ENCODE measurements at places on chromosomes 7 and 10. TPM values are rescaled to one million over a fixed set of nuclear protein-coding genes. Genes with fewer than 3 reads are reported as not detected.

Gene CCL24
- total RNA-seq, result not detected

DNA sequence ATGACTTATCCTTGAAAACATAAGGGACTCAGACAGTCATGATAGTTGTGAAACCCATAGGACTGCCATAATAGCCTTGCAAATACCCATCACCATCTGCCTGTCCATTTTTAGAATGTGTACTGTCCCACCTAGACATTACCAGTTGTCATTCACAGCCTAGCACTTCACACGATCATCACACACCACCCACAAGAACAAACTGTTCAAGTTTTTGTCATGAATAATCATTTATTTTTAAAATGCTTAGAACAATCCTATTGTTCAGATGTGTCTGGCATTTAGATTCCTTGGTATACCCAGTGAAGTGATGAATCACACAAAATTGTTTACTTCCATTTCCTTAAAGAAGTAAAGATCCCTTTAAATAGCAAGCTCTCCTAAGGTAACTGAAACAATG, 46.6 kb downstream of the CCDC3 start:
- DNase-seq, result no peak

- DNase-seq, result no peak
Measured at GRCh38 chr10:93085272-93085859, 11.7 kb downstream of the CYP26A1 start.

GRCh38 chr10:78258323-78259030, 224.8 kb downstream of the RPS24 start:
- DNase-seq, result peak; percentile 28

Gene STEAP1B
- 13.9 TPM for total RNA-seq

DNA sequence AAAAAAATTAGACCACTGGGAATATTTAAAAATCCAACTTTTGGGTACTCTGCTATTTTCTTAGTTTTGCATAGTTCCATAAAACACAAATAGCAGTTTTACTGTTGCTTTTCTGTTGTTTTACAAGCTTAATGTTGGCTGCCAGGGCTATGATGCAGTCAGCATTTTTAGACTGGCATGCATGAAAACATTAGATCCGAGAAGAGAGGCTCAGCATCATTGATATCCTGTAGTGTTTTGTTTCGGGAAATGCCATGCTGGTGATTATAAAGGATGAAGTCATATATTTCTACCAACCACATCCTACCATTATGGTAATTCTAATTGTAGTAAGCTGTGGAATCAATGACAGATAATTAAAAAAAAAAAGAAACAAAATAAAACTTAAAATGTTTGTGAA, 104.6 kb downstream of the MBL2 start:
- DNase-seq, result no peak

DNA sequence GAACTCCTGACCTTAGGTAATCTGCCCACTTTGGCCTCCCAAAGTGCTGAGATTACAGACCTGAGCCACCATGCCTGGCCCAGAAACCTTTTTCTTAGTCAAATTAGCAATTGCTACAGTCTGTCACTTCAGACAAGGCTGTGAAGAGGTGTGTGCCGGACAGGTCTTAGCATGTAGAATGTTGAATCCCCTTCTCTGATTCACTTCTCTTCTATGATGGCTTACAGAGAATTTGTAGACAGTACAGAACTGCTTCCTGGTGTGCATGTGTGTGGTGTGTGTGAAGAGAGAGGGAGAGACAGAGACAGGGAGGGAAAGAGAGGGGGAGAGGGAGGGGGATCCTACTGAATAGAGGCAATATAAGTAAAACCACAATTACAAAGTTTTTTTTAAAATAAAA, 150.4 kb downstream of the PARD3 start:
- DNase-seq, result no peak

- DNase-seq, result peak; percentile 67
Measured at GRCh38 chr10:131901181-131901829, 497 bp downstream of the PPP2R2D start.

DNA sequence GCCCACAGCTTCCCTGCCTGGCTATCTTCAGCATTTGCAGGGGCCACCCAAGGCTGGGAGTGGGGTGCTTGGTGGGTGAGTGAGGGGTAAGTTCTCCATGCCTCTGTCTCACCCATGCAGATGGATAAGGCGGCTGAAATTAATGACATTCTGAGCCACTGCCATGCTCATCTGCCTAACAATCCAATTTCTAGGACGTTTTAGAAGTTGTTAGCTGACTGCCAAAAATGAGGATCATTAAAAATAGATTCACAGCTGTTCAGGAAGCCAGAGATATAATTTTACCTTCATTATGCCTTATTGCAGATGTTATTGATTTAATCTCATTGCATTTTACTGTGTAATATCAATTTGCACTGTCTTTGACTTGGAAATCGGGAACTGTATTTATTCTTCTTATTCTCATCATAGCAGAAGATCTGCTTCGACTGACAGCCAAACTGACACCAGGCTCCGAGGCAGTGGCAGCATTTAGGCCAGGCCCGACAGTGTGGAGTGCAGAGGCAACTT, 334.4 kb upstream of the NPVF start:
- DNase-seq, result no peak
